Stimulated activated CD8-positive, alpha-beta memory T cell treated with anti-CD3 and anti-CD28 coated beads, Interleukin-4, amount 100 ng/mL, for 4 hours (primary cell): ENCODE measurements at places on chromosomes 16 and 17.
A peak's percentile ranks its signal among the peaks of the same experiment; 100 is the strongest.

DNA sequence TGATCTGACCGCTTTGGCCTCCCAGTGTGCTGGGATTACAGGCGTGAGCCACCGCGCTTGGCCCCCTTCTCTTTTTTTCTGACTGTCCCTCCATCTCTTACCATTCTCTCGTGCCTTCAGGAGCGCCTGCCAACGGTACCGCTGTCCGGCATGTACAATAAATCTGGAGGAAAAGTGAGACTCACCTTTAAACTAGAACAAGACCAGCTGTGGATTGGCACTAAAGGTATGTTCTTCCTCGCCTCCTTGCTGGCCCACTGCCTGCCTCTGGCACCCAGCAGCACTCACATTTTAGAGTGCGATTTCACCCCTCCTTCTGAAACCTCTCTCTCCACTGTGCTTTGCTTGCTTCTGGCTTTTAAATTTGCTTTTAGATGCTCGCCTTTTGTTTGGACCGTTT, 5.0 kb downstream of the UBFD1 start:
- DNase-seq: no peak

DNA sequence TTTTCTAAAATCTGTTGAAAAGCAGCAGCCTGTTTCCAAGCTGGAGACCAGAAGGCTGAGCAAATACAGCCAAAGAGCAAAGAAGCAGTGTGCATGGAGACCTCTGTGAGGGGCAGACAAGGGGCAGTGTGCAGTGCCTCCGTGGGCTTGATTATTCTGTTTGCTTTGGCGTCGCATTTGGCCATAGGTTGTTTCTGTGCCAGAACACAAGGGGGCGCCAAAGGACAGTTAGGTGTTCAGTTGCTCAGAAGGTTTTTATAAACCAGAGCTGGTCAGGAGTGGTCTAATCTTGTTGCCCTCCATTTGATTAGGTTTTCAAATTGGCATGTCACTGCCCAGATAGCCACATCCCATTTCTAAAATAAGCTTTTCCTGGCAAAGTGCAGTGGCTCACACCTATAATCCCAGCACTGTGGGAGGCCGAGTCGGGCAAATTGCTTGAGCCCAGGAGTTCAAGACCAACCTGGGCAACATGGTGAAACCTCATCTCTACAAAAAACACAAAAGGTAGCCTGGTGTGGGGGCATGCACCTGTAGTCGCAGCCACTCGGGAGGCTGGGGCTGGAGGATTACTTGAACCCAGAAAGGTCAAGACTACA, 10.6 kb downstream of the MYH3 start:
- peak; percentile 52 for DNase-seq

DNA sequence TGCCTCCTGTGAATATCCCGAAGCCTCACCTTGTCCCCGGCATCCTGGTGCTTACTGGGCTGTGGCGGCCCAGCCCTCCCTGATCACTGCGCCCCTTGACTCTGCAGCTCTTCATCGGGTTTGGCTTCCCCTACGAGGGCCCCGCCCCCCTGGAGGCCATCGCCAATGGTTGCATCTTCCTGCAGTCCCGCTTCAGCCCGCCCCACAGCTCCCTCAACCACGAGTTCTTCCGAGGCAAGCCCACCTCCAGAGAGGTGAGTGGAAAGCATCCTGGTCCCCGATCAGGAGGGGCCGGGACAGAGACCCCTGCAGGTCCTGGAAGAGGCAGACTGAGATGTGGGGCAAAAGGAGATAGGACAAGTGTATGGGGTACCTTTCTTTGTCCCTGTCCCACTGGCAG, 72.1 kb downstream of the MGAT5B start:
- DNase-seq: no peak

DNA sequence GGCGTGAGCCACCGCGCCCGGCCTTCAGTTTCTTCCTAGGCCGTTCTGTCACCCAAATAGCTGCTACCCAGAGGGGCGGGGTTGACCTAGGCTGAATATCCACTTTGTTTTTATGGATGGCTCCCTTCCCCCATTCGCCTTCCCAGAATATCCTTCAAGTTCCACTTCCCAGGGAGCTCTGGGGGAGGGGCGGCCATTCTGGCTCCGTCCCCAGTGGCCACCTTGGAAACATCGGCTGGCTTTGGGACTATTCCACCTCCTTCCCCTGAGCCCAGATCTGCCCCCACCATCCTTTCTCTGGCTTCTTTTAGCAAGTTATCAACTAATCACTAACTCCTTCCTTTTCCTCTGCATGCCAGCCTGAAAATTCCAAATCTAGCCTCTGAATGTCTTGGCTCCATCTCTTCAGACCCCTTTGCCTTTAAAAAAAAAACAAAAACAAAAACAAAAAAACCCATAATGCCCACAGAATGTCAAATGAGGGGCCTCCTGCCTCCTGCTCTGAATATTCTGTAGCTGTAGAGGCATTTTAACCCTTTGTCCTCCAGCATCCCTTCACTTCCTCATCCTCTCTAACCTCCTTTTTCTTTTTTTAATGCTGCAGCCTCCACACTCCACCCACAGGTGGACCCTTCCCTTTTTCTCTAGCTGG, 6.4 kb downstream of the ATP1B2 start:
- no peak for DNase-seq

GRCh38 chr16:24609740-24610415, 70.5 kb downstream of the RBBP6 start:
- DNase-seq: no peak

- no peak for DNase-seq
Measured at GRCh38 chr17:43784068-43784467, 3.8 kb downstream of the CFAP97D1 start.

- DNase-seq: no peak
Measured at GRCh38 chr16:87700406-87701077, 65.2 kb downstream of the KLHDC4 start.

DNA sequence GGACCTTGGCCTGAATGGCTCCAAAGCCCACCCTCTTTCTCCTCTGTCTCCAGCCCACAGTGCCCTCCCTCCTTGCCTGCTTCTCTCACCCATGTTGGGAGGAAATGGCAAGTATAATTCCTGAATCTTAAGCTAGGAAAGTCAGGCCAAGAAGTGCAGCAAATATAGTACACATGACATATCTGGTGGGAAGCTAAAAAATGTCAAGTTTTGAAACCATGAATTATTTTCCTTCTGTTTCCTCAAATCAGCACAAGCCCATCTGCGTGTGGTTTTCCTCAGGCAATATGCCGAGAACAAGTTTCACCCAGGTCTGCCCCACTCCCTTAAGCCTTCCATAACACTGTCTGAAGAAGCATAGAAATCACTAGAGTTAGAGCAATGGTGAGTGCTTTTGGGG, 502.8 kb upstream of the CDH11 start:
- no peak for DNase-seq

GRCh38 chr16:79571903-79572535, 28.5 kb downstream of the MAF start:
- DNase-seq: no peak

DNA sequence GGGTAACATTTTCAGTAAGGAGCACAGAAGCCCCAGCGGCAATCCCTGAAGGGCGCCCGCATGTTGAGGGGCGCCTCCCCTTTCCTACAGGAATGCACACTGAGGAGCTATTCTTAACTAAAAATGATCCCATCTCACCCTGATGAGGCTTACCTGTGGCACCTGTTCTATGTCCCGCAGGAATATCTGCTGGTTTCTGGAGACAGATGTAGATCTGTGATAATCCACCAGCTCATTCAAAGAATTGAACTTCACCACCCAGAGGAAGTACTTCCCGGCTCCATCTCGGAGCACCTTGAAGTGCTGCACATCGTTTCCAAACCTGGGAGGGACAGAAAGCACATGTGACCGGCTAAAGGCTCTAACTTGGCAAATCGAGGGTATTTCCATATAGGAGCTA, 32.3 kb upstream of the SLC25A19 start:
- no peak for DNase-seq

DNA sequence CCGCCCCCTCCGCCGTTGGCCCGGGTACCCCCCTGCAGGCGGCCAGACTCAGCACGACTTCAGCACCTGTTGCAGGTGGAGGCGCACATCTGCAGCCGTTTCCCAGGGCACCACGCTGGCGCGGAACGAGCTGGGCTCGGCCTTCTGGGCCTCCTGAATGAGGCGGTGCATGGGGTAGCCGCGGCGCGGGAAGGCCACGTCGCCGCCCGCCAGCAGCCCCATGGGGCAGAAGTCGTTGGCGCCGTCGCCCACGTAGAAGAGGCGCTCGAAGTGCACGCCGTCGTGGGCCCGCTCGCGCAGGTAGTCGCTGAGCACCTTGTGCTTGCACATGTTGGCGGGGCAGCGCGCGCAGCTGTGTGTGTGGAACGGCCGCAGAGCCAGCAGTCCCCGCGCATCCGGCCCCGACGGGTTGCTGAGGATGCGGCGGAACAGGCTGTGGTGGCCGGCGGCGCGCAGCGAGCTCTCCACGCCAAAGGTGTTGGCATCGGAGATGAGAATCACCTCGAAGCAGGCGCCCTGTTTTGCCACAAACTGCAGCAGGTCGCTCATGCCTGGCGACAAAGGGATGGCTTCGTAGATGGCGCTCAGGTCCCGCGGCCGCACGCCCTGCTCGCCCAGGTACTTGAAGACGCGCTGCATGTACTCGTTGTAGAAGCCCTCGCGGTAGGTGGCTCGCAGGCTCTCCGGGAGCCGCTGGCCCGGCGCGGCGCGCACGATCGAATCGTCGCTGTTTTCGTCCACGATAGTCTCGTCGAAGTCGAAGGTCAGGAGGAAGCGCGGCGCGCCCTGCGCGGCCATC, 6.2 kb downstream of the PHOSPHO1 start:
- no peak for DNase-seq

DNA sequence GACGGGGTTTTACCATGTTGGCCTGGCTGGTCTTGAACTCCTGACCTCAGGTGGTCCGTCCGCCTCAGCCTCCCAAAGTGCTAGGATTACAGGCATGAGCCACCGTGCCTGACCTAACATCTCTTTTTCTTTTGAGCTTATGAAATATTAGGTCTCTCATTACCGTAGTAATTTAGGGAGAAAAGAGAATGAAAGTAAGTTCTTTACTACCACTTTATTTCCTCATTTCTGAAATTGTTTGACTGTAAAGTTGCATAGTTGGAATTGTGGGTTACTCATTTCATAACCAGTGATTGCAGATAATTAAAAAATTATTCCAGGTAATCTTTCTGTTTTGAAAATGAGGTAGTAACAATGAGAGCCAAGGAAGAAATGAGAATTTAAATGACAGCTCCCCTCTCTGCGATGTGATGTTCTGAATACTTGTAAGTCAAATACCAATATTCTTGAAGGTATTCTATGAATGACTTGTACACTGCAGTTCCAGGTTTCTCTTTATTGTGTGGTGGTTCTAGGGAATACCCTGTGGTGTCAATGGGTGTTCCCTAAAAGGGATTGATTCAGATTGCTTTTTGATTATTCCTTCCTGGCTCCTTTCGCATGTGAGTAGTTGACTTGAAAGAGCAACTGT, 28.3 kb downstream of the MAP2K4 start:
- DNase-seq: no peak

GRCh38 chr16:60302676-60303075, 1568.6 kb upstream of the GOT2 start:
- DNase-seq: no peak
